Activated naive CD4-positive, alpha-beta T cell (primary cell): ENCODE measurements at places on chromosomes 16 and 17.

GRCh38 chr16:66291833-66292232 is 74.7 kb upstream of the CDH5 start:
- DNase-seq = no peak

- DNase-seq = no peak
Measured at GRCh38 chr16:16158082-16158658, 65.1 kb downstream of the ABCC6 start.

- no peak for DNase-seq
Measured at GRCh38 chr17:51034800-51035199, 85.9 kb downstream of the SPAG9 start.

- DNase-seq = no peak
Measured at GRCh38 chr16:11793840-11794239, 3.2 kb downstream of the ZC3H7A start.

- no peak for DNase-seq
Measured at GRCh38 chr16:11841026-11841425, 10.3 kb downstream of the RSL1D1 start.

DNA sequence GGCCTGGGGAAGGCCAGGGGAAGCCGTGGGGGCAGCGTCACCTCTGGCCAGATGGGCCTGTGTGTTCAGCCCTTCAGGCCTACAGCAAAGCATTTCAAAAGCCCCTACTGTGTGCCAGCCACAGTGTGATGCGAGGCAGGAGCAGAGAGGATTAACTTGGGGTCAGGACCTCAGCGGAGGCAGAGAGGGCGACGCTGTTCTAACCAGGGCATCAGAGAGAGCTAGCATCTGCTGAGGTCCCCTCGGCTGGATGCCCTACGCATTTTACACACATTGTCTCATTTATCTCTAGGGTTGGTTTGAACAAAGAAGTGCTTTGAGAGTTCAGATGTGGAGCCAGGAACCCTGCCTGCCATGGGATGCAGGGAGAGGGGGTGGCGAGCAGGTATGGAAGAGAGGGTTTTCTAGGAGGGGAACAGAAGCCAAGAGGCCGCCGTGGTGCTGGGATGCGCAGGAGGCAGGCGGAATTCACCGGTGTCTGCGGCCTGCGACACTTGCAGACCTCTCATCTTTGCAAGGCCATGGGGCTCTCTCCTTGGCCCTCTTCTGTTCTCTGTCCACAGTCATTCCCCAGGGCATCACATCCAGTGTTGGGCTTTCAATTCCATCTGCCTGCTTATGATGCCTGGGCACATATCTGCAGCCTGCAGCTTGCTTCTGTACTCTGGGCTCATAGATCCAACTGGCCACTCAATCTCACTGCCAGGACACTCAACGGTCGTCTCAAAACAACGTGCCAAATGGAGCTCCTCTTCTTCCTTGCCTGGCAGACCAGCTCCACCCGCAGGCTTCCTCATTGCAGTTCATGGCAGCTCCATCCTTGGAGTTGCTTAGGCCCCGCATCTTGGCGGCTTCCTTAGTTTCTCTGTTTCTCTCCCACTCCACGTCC is 8.1 kb upstream of the NKD1 start:
- no peak for DNase-seq
